Hematopoietic multipotent progenitor cell treated with erythropoietin and hydrocortisone succinate and interleukin-3 and kit ligand, for 4 days (in vitro differentiated cells): ENCODE measurements at places on chromosomes 2 and 18.

GRCh38 chr18:45526114-45526841 is 89.0 kb upstream of the SLC14A2 start:
- DNase-seq, result no peak

DNA sequence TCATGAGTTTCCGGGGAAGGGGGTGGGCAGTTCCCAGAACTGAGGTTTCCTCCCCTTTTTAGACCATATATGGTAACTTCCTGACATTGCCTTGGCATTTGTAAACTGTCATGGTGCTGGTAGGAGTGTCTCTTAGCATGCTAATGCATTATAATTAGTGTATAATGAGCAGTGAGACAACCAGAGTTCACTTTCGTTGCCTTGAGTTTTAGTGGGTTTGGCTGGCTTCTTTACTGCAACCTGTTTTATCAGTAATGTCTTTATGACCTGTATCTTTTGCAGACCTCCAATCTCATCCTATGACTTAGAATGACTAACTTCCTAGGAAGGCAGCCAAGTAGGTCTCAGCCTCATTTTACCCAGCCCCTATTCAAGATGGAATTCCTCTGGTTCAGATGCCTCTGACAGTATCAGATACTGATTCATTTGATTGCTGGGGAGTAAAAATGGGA is 447.3 kb downstream of the XIRP2 start:
- no peak for DNase-seq

DNA sequence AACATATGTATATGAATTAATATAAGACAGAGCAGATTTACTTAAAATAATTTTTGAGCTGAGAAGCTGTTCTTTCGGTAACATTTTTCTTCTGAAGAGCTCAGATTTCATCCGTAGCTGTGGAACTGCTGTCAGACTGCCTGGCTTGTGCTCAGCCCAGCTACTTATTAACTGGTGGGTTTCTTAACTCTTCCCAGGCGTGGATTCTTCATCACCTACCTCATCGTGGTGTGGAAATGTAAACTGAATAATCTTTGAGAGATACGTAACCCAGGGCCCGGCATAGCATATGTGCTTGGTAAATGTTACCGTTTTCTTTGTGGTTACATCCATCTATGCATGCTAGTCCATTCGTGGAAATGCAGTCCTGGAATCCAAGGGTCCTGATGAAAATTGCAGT is 145.0 kb downstream of the MCFD2 start:
- no peak for DNase-seq

DNA sequence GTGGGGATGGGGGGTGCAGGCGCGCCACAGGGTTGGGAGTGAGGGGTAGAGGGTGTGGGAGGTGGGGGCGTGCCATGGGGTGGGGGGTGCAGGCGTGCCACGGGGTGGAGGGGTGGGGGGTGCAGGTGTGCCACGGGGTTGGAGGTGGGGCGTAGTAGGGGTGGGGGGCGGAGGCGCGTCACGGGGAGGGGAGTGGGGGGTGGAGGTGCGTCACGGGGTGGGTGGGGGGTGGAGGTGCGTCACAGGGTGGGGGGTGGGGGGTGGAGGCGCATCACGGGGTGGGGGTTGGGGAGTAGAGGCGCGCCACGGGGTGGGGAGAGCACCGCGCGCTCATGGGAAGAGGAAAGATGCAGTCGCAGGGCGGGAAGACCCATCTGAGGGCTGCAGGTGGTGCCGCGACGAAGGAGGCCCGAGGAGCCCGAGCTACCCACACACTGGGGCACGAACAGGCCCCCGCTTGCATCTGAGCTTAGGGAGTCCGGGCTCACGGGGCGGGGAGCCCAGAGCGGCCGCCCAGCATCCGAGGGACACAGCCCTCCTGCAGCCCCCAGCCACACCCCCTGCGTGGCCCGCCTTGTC is 37.5 kb downstream of the SNED1 start:
- peak; percentile 6 for DNase-seq

- DNase-seq, result no peak
These were observed 158.6 kb upstream of the STK17B start for GRCh38 chr2:196329959-196330358.

DNA sequence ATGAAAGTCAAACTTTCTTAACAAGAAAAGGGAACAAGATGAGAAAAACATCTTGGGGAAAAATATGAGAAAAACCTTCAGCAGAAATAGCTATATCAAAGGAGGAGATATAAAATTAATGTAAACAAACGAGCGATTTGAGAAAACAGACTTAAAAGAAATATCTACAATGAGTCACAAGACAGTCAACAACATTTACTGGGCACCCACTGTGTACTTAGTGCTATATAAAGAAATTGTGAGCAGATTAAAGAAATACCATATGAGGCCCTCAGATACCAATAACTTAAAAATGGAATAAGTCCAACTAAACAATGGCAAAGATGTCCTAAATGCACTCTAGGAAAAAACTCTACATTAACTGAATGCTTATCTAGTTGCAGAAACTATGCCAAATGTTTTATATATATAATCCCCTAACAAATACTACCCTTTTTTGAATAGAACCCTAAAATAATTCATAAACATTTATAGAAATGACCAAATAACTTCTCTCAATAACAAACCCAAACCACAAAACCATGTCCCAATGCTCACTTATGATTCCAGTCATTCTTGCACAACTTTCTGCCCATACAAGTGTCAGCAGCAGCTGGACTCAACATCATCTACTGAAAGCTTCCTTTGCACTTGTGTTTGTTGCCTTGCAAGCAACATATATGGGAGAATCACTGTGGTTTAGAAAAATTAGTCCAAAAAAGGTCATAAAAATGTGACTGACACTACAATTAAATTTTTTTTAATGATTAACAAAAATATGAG is 83.5 kb downstream of the COBLL1 start:
- DNase-seq, result peak; percentile 72
